Activated T-helper 2 cell treated with anti-CD3 and anti-CD28 coated beads, Interferon-gamma antibody, Interleukin-2, Interleukin-4, amounts not matched to agents 10 μg/mL and 5 μg/mL and 100 μg/mL, durations not matched to agents 14 hours and 24 hours and 36 hours (primary cell): ENCODE measurements at places on chromosomes 5 and 9.

GRCh38 chr9:130119519-130120298, 52.5 kb upstream of the NCS1 start:
- no peak for DNase-seq
- H3K27ac ChIP-seq, result no peak overlapping the region
- no peaks in the 10 kb centered on the region for H3K4me1 ChIP-seq
- peaks cover 28% of the 10 kb centered on the region for H3K36me3 ChIP-seq
- no peak overlapping the region for H3K4me3 ChIP-seq
- H3K27me3 ChIP-seq, result no peaks in the 10 kb centered on the region

DNA sequence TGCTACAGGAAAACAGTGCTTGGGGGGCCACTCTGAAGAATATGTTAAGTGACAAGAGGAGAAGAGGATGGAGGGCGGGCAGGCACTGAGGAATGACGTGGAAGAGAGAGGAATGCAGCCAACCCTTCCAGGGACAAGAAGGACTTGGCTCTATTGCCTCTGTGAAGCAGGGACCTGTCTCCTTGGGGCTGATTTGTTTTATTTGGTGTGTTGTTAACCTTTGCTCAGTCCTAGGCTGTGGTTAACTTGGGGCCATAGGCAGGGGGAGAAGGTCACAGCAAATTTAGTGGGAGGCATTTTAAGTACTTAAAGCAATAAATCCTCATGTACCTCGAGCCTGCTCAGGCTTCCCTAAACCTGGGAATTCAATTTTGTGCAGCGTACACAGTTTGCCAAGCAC, 39.9 kb downstream of the KIF4B start:
- H3K4me3 ChIP-seq, result no peak overlapping the region
- peaks cover 5% of the 10 kb centered on the region for H3K27me3 ChIP-seq
- DNase-seq, result no peak
- no peaks in the 10 kb centered on the region for H3K4me1 ChIP-seq
- H3K36me3 ChIP-seq, result no peaks in the 10 kb centered on the region
- H3K27ac ChIP-seq, result no peak overlapping the region

DNA sequence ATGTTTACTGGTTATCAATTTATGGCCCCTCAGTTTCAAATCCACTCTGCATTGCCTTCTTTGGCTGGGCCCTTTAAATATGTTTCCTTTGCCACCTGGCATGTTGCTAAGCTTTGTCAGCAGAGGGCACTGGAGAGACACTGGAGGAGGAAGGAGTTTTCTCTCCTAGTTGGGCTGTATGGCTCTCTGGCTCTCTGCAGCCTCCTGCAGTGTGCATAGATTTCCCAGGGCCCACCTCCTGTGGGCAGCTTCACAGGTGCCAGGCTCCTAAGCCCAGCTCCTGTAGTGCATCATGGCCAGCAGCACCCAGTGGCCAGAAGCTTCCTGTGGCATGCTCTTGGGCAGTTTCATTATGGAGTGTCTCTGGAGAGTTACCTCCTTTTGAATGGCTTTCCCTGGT, 23.3 kb downstream of the CAVIN4 start:
- peak; percentile 25 for DNase-seq
- peaks cover 15% of the 10 kb centered on the region for H3K4me1 ChIP-seq
- no peak overlapping the region for H3K27ac ChIP-seq
- peaks cover 14% of the 10 kb centered on the region for H3K27me3 ChIP-seq

DNA sequence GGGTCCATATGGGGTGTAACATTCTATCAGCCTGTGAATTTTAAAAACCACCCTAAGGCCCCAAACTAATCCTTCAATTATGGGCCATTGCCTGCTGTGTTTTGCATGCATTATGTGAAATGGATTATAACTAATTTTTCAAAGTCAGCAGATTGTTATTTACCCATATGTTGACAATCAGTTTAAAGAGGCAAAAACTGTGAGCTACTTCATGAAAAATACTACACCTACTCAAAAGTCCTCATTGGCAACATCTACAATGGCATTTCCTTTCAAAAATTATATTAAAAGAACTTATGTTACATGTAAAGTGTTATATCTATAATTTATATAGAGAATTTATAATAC, 49.0 kb upstream of the KIF2A start:
- H3K27ac ChIP-seq, result peak overlapping the region; percentile 94
- no peak for DNase-seq
- peaks cover 38% of the 10 kb centered on the region for H3K36me3 ChIP-seq
- H3K4me3 ChIP-seq, result peak overlapping the region; percentile 63

GRCh38 chr5:74401281-74401945, 239.1 kb downstream of the ENC1 start:
- no peak overlapping the region for H3K4me3 ChIP-seq
- H3K27me3 ChIP-seq, result peaks cover 7% of the 10 kb centered on the region
- no peak overlapping the region for H3K27ac ChIP-seq
- no peaks in the 10 kb centered on the region for H3K36me3 ChIP-seq
- H3K4me1 ChIP-seq, result no peaks in the 10 kb centered on the region
- DNase-seq, result no peak

GRCh38 chr9:37596504-37596903, 4.1 kb upstream of the TOMM5 start:
- H3K27ac ChIP-seq, result no peak overlapping the region
- H3K4me3 ChIP-seq, result no peak overlapping the region
- H3K36me3 ChIP-seq, result peaks cover 8% of the 10 kb centered on the region
- no peak for DNase-seq
- H3K27me3 ChIP-seq, result peaks cover 32% of the 10 kb centered on the region

GRCh38 chr9:12516031-12516430, 177.2 kb upstream of the TYRP1 start:
- H3K4me1 ChIP-seq, result no peaks in the 10 kb centered on the region
- no peaks in the 10 kb centered on the region for H3K27me3 ChIP-seq
- DNase-seq, result no peak
- no peak overlapping the region for H3K27ac ChIP-seq
- H3K4me3 ChIP-seq, result no peak overlapping the region

GRCh38 chr9:129242191-129242941, 64.3 kb upstream of the IER5L start:
- no peaks in the 10 kb centered on the region for H3K36me3 ChIP-seq
- H3K4me1 ChIP-seq, result peaks cover 17% of the 10 kb centered on the region
- no peak for DNase-seq
- no peak overlapping the region for H3K4me3 ChIP-seq
